ENCODE measurements at places on chromosomes 16 and 17. TPM values are rescaled to one million over a fixed set of nuclear protein-coding genes. Genes with fewer than 3 reads are reported as not detected.
A peak's percentile ranks its signal among the peaks of the same experiment; 100 is the strongest.

- no peak for DNase-seq
These were observed 69.7 kb downstream of the ZFHX3 start for GRCh38 chr16:72978212-72978611.

DNA sequence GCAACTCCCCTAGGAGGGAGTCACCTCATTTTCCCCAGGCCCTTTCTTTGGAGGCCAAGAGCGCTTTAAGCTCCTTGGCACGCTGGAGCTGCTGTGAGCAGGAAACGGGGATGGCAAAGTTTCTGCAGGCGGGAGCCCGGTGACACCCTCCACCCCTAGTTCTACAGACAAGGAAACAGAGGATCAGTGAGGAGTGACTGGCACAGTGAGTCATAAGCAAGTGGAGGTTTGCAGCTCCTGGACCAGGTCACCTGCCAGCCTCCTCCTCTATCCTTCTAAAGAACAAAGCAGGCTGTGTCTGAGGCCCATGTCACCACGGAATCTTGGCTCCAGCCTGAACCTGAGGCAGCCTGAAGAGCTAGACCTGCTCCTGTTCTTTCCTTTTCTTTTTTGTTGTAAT, 141.9 kb downstream of the TMEM132E start:
- DNase-seq = no peak

- DNase-seq = peak; percentile 68
These were observed 5.2 kb upstream of the RAI1 start for GRCh38 chr17:17675925-17676534.

DNA sequence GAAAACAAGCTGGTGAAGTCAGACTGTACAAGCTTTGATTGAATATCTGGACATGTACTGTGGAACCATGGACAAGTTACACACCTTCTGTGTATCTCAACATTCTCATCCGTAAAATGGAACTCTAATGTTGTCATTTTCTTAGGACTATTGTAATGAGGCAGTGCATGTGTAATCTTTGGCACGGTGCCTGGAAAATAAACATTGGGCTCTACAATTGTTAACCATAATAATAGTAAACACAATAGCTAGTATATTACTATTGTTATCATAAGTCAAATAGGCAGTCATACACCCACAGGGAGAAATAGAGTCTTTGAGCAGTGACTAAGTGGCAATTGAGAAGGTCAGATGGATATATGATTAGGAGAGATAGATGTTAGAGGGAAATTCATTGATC, 39.8 kb upstream of the ANKFN1 start:
- no peak for DNase-seq

- peak; percentile 58 for DNase-seq
These were observed 13.8 kb upstream of the TMEM98 start for GRCh38 chr17:32914181-32914580.

The UTS2R gene
- not detected for total RNA-seq

The MMP2 gene
- total RNA-seq = not detected
